ENCODE measurements at places on chromosomes 13 and 19.
A peak's percentile ranks its signal among the peaks of the same experiment; 100 is the strongest.

- DNase-seq = peak; percentile 95
Observed at GRCh38 chr13:92838786-92839185, 387.8 kb upstream of the GPC6 start.

DNA sequence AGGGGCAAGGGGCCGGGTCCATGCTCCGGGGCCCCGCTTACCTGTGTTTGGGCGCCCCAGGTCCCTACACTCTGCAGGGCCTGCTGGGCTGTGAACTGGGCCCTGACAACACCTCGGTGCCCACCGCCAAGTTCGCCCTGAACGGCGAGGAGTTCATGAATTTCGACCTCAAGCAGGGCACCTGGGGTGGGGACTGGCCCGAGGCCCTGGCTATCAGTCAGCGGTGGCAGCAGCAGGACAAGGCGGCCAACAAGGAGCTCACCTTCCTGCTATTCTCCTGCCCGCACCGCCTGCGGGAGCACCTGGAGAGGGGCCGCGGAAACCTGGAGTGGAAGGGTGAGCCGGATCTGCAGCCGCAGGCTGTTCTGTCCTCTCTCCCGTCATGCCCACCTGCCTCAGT lies 1.7 kb downstream of the FCGRT start:
- DNase-seq = no peak

GRCh38 chr13:114049626-114050101 lies 75.8 kb upstream of the C13orf46 start:
- DNase-seq = no peak

DNA sequence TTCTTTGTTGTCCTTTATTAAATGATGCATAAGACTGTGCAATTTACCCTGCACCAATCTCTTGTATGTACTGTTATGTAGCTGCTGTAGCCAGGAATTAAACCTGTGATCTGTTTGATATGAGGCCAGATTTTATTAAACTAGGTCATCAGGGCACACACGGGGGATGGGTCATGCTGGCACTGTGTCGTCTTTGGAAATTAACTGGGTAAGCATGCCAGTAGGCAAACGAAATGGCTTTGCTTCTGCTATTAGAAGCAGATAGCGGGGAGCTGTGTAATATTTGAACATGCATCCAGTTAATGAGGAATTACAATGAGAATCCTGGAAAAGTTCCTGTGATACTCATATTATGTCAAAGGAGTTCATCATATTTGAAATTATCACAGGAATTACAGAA lies 23.5 kb downstream of the MTUS2 start:
- no peak for DNase-seq

- no peak for DNase-seq
Observed at GRCh38 chr13:42992764-42993122, 702 bp upstream of the EPSTI1 start.

Data from RCC 7860 (cell line).